Anterior cingulate cortex (tissue), 58 donors: ENCODE measurements at places on chromosomes 5 and 9.

DNA sequence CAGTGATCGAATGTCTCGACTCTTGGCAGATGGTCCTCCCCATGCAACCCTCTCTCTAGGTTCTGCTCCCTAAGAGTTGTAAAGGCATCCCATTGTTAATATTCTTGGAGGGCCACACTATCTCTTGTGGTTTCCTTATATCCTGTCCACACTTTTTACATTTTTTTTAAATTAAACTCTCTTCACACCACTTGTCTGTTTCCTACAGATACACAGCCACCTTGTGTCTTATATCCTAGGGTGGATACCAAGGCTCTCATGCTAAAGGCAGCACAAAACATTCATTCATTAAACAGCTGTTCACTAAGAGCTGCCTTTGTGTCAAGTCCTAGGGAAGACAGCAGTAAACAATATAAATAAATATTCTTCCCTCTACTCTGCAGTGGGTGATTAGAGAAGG lies 60.5 kb upstream of the SHISAL2B start:
- DNase-seq = no peak

DNA sequence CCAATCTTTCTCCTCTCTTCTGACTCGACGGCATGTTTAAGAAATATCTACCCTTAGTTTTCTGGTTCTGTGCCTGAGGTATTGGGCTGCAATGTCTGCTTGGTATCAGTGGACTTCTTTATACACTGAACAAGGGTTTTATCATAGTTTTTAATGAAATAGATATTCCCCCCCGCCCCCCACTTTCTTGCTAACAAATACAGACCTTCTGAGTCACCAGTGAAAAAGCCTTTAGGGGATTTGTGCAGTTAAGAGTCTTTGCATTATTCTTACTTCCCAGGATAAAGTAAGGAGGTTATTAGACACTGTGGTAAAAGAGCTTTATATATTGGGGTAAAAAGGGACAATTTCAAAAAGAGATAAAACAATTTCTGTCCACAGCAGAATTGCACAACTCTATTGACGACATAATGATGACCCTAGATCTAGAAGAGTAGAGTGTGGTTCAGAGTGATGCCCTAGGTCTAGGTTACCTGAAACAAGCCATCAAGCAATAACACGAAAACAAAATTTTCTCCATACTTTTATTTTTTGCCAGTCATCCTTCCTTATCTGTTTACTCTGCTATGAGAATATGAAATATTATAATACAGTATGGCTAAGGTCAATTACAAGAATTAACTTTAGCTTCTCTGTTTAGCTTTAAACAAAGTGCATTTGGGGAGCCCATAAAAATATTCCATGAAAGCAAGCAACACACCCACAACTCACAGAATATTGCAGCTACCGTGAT lies 110.7 kb downstream of the PLK2 start:
- no peak for DNase-seq

GRCh38 chr9:120860083-120860482 lies 16.9 kb downstream of the PHF19 start:
- no peak for DNase-seq

DNA sequence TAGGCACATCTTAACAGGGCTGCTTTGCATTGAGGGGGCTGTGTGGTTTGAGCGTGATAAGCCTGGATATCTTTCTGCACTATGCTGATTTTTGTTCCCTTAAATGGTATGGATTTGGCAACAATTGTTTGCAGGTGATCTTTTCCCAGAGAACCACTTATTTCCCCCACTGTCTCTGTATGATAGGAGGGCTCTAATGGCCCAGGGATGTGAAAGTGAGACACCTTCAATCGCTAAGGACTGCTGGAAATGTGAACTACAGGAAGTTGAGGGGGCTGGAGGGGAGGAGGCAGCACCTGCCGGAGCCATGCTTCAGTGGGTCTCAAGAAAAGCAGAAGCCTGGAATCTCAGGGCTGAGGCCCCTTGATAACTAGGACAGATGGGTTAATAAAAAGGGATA lies 29.4 kb downstream of the SYK start:
- DNase-seq = no peak

GRCh38 chr5:168135897-168136296 lies 155.5 kb upstream of the WWC1 start:
- DNase-seq = no peak

DNA sequence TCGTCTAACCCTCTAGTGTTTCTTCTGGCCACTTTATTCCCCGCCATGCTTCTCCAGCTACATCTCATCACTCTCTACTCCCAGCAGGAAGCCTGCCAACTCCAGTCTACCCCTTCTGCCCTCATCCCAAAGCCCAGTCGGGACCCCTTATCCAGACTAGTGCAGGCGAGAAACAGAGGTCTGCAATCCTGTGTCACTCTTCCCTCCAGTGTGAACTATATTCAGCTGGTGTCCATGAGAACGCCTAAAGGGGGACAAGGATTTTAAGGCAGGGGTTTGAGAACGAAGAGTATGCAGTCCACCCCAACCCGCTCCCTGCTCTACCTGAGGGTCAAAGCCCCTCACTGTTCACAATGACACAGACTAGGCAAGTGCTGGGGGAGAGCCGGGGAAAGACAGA lies 41.7 kb upstream of the GABRP start:
- no peak for DNase-seq

- DNase-seq = no peak
Measured at GRCh38 chr5:28281351-28281750, 1243.0 kb upstream of the CDH9 start.

DNA sequence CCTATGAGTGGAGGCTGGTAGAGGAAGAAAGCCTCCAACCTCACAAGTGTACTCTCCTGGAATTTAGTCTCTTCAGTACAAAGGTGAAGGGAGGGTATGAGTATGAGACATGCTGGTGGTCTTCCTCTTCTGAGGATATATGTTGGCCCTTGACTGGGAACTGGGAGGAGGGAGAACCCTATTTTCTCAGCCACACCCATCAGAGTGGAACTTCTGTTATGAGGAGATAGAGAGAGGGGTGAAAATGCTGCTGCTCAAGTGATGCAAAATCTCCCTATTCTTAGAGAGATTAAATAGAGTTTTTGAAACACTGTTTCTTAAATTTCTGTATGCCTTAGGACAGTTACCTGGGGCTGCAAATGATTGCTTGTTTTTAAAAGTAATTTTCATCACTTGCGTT lies 203.4 kb upstream of the PRR16 start:
- DNase-seq = no peak

DNA sequence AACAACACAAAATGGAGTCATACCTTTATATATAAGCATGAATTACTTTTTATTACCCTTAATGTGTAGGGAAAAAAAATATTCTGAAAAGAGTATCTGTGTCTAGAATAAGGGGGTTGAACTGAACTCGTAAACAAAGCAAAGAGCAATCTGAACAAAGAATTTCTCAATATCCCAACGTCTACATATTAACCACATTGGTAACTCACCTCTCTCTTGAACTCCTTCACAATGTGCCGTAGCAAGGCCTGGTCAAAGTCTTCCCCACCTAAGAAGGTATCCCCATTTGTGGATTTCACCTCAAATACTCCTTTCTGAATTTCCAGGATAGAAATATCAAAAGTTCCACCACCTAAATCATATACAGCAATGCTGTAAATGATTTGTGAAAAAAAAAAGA lies 8.4 kb downstream of the HSPA9 start:
- DNase-seq = no peak

DNA sequence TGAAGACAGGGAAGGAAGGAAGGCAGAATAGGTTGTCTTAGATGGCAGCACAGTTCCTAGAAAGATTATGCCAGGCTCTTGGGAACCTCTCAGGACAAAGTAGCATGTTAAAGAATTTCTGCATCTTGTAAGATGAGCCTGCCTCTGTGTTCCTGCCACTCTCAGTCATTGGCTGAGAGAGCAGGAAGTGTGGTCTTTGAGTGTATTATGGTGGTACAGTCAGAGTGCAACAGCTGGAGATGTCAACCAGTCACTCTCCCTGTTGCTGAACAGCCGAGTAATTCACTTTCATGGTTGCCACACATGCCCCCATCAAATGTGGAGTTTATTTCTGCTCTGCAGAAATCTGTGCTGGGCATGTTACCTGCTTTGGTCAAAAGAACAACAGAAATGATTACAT lies 659.6 kb upstream of the RIOK2 start:
- DNase-seq = no peak

- DNase-seq = no peak
Measured at GRCh38 chr9:5799314-5799713, 33.6 kb downstream of the ERMP1 start.

DNA sequence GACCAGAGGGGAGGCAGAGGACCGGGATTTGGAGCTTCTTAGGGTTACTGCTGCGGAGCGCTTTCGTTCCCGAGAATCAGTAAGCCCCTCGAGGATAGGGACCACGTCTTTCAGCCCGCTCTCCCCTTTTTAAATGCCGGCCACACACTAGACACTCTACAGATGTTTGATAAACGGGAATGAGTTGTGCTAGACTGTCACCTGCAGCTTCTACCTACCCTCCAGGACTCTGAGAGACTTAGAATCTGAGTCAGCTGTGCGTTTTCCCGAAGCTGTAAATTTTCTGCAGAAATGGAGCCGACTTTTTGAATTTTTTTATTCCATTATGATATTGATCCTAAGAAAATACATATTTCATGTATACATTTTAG lies 670 bp downstream of the CCDC171 start:
- DNase-seq = no peak

DNA sequence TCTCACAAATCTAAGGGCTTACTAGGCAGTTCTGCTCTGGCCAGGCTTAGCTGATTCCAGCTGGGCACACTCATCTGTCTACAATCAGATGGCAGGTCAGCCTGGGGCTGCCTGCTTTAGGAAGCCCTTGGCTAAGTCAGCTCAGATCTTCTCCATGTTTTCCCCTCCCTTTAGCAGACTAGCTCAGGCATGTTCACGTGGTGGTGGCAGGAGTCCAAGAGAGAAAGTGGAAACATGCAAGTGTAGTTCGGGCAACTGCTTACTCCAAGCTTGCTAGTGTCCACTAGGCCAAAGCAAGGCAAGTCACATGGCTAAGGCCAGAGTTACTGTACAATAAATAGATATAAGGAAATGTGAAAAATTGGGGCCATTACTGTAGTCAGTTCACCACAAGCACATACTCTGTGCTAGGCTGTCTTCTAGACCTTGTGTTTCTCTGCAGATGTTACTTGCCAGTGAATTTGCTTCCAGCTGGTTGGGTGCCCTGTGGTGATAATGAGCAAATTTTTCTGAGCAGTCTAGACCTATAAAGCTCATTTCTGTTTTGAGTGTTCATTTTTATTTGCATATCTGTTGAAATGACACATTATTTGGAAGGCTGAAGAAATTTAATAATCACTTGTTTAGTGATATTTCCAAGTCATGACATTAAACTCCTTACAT lies 38.3 kb downstream of the RECK start:
- DNase-seq = peak; percentile 46

GRCh38 chr5:89289604-89290003 lies 406.6 kb upstream of the MEF2C start:
- DNase-seq = no peak

GRCh38 chr9:91134608-91135007 lies 227.1 kb downstream of the AUH start:
- DNase-seq = no peak

GRCh38 chr5:135898651-135899050 lies 3.0 kb upstream of the IL9 start:
- DNase-seq = no peak

DNA sequence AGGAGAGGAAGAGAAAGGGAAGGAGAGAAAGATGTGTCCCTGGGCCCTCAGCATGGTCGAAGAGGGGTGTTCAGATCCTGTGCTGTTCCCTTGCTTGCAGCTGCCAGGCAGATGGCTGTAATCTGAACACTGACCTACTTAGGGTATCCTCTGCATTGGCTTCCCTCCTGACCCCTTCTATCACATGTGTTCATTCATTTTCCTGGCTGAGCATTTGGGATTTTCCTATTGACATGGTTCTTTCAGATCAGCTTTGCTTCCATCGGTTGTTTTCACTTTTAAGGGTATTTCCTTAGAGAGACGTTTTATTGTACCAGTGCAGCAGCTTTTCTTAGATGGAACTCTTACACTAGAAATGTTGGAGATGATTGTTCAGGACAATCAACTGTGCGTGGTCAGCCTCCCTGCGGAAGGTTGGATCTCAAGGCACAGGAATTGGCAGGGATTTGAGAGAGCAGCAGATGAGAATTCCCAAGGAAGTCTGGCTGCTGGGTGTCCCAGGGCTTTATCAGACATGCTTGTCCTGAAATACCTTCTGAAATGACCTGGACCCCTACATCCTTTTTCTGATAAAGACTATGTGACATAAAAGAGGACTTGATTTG lies 26.0 kb downstream of the ACTBL2 start:
- no peak for DNase-seq

DNA sequence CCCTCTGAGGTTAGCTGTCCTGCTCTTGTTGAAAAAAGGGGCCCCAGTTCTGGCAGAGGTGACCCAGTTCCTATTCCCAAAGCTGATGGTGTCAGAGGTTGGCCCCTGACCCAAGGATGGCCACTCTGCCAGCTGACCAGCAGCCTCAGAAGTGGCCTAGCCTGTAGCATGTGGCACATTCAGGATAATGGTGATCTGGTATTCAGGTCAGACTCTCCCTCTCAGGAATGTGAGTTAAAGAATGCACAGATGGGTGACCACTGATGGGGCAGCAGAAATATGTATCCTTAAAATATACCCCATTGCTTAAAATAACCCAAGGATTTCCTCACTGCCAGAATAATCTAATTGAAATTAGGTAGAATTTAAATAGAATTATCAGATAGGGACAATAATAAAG lies 369.2 kb downstream of the SEMA5A start:
- no peak for DNase-seq

- no peak for DNase-seq
Measured at GRCh38 chr9:134853893-134854292, 26.7 kb upstream of the FCN2 start.

DNA sequence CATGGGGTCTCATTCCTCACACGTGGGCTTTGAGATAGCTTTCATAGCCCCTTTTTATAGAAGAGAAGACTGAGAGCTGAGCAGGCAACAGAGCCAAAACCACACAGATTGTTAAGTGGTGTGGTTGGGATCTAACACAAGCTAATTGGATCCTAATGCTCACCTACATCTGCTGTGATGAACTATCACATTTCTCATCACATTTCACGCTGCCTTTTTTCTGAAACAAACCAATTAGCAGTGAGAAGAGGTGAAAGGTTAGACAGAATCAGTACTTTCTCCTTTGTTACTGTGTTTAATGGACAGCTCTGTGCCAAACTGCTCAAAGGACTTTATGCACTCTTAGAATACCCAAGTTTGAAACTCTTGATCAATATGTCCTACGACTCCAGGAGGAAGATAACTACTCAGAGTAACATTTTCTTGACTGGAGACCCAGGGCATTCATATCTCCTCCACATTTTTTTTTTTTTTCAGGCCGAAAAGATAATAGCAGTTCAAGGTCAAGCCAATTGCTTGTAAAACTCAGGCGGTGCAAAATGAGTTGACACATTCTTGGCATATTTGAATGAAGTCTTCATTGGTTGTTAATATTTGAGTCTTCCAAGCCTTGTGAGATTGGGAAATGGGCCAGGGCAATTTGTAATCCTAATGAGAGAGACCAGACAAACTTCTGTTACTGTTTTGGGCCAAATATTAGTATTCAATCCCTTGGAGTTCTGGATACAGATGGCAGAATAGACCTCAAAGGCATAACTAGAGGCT lies 138.4 kb downstream of the KCTD16 start:
- DNase-seq = no peak
